Natural killer cell treated with Interleukin-12 subunit alpha and Interleukin-12 subunit beta and Interleukin-15 and Interleukin-18, amount 100 ng/mL, for 72 hours (primary cell): ENCODE measurements at places on chromosomes 2 and 18. TPM values are rescaled to one million over a fixed set of nuclear protein-coding genes. Genes with fewer than 3 reads are reported as not detected.

DNA sequence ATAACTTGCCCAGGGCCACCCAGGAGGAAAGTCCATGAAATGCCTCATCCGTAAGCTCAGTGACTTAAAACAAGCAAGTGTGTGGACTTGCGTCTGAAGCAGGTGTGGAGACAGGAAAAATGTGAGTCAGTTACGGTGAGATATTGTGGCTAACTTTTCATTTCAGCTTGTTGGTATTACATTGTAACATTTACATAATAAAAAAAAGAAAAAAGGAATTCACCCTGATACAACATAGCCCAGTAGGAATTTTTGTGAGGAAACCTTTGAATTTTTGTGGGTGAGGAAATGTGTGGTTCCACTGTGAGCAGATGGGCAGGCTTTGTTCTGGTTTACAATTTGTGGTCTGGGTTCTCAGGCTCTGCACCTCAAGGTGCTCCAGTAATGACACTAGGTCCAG, 33.7 kb upstream of the LYPD6B start:
- H3K27me3 ChIP-seq, result peaks cover 15% of the 10 kb centered on the region
- no peak overlapping the region for H3K27ac ChIP-seq
- H3K4me3 ChIP-seq, result no peak overlapping the region
- H3K4me1 ChIP-seq, result no peaks in the 10 kb centered on the region
- no peak for DNase-seq
- no peaks in the 10 kb centered on the region for H3K36me3 ChIP-seq

GRCh38 chr2:223954401-223954800, 2.9 kb upstream of the MRPL44 start:
- H3K4me1 ChIP-seq, result peaks cover 27% of the 10 kb centered on the region
- no peaks in the 10 kb centered on the region for H3K27me3 ChIP-seq
- no peak for DNase-seq
- no peak overlapping the region for H3K4me3 ChIP-seq
- H3K27ac ChIP-seq, result no peak overlapping the region

Gene CRYGD
- not detected for total RNA-seq

- peak overlapping the region; percentile 86 for H3K4me3 ChIP-seq
- H3K36me3 ChIP-seq, result no peaks in the 10 kb centered on the region
- peaks cover 42% of the 10 kb centered on the region for H3K4me1 ChIP-seq
- H3K27me3 ChIP-seq, result no peaks in the 10 kb centered on the region
- DNase-seq, result no peak
- peak overlapping the region; percentile 97 for H3K27ac ChIP-seq
Measured at GRCh38 chr2:178479758-178480226, 465 bp upstream of the PLEKHA3 start.

GRCh38 chr2:58057707-58058530, 11.3 kb downstream of the VRK2 start:
- no peaks in the 10 kb centered on the region for H3K36me3 ChIP-seq
- no peaks in the 10 kb centered on the region for H3K27me3 ChIP-seq
- H3K4me1 ChIP-seq, result peaks cover 5% of the 10 kb centered on the region
- DNase-seq, result no peak
- H3K27ac ChIP-seq, result no peak overlapping the region

- no peak overlapping the region for H3K4me3 ChIP-seq
- H3K36me3 ChIP-seq, result peaks cover under 1% of the 10 kb centered on the region
- no peak for DNase-seq
- H3K27me3 ChIP-seq, result no peaks in the 10 kb centered on the region
- no peak overlapping the region for H3K27ac ChIP-seq
Measured at GRCh38 chr18:31983976-31984375, 34.6 kb upstream of the RNF125 start.

GRCh38 chr2:118319271-118319684, 231.0 kb downstream of the INSIG2 start:
- no peaks in the 10 kb centered on the region for H3K4me1 ChIP-seq
- peaks cover 79% of the 10 kb centered on the region for H3K27me3 ChIP-seq

DNA sequence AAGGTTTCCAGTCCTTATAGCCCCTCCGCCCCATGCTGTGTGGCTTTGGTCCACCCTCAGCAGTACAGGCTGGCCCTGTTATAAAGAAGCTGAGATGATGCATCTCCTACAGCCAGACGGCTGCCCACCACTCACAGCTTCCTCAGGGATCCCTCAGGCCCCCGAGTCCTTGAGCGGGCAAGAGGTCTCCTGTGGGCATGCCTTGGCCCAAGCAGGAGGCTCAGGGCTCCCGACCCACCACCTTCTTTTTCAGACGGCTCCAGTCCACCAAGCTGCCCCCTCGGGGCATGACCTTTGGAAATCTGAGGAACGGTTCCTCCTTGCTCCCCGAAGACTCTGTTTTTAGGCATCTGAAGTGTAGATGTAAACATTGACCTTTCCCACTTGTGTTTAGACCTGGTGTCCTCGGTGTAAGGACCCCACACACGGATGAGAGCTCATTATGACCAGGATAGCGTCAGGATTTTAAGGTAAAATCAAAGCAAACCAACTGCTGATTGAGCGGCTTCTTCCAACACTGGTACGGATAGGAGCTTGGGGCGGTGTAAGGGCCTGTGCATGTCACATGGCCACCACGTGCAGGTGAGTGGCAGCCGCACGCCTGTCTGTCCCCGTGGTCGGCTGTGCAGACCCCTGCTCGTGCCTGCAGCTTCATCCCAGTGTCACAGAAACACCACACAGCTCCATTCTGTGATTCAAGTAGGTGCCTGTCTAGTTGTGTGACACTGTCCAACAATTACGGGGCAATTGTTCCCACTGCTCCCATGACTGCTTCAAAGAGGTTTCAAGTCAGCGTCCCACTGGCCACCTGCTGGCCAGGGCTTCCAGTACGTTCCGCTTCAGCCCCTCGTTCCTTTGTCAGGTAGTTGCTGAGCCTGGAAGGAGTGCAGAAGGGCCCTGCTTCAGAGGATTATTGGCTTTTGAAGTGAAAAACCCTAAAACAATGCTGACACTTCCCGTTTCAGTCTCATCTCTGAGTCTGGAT, 74.7 kb downstream of the NDUFA10 start:
- H3K36me3 ChIP-seq, result no peaks in the 10 kb centered on the region
- no peak for DNase-seq
- H3K4me3 ChIP-seq, result no peak overlapping the region
- no peak overlapping the region for H3K27ac ChIP-seq
- H3K4me1 ChIP-seq, result peaks cover 2% of the 10 kb centered on the region

Gene SLC35G4
- total RNA-seq, result not detected

DNA sequence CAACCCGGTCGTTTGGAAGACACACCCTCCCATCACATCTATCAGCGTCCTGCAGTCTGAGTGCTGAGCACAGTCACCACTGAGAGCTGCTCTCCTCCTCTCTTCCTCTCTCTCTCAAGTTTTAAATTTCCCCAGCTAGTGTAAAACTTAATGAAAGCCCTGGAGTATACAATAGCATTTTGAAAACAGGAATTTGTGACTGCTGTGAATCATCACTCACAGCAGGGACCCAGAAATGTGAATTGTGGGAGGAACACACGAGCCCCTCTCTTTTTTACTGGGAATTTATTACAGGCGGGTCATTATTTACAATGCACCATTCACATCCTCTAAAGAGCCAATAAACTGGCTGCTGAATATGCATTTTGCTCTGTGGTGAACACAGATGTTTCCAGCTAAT, 185.0 kb upstream of the SMIM21 start:
- no peak overlapping the region for H3K4me3 ChIP-seq
- H3K4me1 ChIP-seq, result no peaks in the 10 kb centered on the region
- DNase-seq, result no peak
- H3K27me3 ChIP-seq, result peaks cover 5% of the 10 kb centered on the region

GRCh38 chr18:63844254-63844653, 43.3 kb upstream of the SERPINB2 start:
- H3K4me1 ChIP-seq, result no peaks in the 10 kb centered on the region
- H3K27ac ChIP-seq, result no peak overlapping the region
- no peak overlapping the region for H3K4me3 ChIP-seq
- no peak for DNase-seq

Gene CYTIP
- total RNA-seq, result 1,319 TPM

- no peak overlapping the region for H3K27ac ChIP-seq
- peaks cover 7% of the 10 kb centered on the region for H3K27me3 ChIP-seq
- no peak for DNase-seq
- H3K4me1 ChIP-seq, result no peaks in the 10 kb centered on the region
Measured at GRCh38 chr2:186718903-186719302, 25.0 kb downstream of the FAM171B start.

Gene GALNT13
- not detected for total RNA-seq

- no peak overlapping the region for H3K27ac ChIP-seq
- DNase-seq, result no peak
- H3K4me1 ChIP-seq, result no peaks in the 10 kb centered on the region
- no peak overlapping the region for H3K4me3 ChIP-seq
- H3K36me3 ChIP-seq, result peaks cover 5% of the 10 kb centered on the region
Measured at GRCh38 chr2:29834624-29835023, 86.8 kb downstream of the ALK start.

GRCh38 chr2:70898363-70899240, 37.1 kb upstream of the ATP6V1B1 start:
- peaks cover 32% of the 10 kb centered on the region for H3K4me1 ChIP-seq
- peak; percentile 49 for DNase-seq
- peaks cover 62% of the 10 kb centered on the region for H3K27me3 ChIP-seq
- peak overlapping the region; percentile 92 for H3K4me3 ChIP-seq
- H3K36me3 ChIP-seq, result peaks cover 4% of the 10 kb centered on the region
- H3K27ac ChIP-seq, result no peak overlapping the region

Gene ITGB6
- total RNA-seq, result not detected

GRCh38 chr18:48945953-48946217, 4.9 kb downstream of the SMAD7 start:
- H3K4me1 ChIP-seq, result peaks cover 68% of the 10 kb centered on the region
- H3K36me3 ChIP-seq, result peaks cover 39% of the 10 kb centered on the region
- H3K27ac ChIP-seq, result peak overlapping the region; percentile 83
- no peaks in the 10 kb centered on the region for H3K27me3 ChIP-seq
- H3K4me3 ChIP-seq, result peak overlapping the region; percentile 96

Gene TUBB6
- 3.7 TPM for total RNA-seq

DNA sequence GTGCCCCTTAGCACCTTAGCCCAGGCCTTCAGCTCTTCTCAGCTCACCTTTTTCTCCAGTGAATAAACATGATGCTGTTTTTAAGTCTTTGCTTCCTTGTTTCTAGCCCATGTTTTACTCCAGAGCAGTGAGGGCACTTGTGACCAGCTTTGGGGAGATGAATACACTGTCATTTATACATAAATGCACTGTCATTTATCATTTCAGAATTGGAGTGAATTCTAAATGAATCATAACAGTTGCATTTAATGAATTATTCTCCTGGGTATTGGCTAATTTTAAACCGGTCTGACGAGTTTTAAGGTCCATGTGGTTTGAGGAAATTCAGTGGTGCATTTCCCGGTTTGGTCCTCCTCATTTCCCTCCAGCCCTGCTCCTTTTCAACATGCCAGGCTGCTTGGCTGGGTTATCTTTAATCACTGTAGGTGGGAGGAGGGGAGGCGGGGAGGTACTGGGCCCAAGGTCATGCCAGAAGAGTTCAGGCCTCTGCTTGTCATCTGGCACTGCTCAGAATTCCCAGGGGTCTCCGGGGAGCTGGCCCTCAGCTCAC, 23.9 kb downstream of the PRKCE start:
- H3K27ac ChIP-seq, result no peak overlapping the region
- H3K27me3 ChIP-seq, result no peaks in the 10 kb centered on the region
- no peaks in the 10 kb centered on the region for H3K36me3 ChIP-seq
- H3K4me1 ChIP-seq, result peaks cover 6% of the 10 kb centered on the region

DNA sequence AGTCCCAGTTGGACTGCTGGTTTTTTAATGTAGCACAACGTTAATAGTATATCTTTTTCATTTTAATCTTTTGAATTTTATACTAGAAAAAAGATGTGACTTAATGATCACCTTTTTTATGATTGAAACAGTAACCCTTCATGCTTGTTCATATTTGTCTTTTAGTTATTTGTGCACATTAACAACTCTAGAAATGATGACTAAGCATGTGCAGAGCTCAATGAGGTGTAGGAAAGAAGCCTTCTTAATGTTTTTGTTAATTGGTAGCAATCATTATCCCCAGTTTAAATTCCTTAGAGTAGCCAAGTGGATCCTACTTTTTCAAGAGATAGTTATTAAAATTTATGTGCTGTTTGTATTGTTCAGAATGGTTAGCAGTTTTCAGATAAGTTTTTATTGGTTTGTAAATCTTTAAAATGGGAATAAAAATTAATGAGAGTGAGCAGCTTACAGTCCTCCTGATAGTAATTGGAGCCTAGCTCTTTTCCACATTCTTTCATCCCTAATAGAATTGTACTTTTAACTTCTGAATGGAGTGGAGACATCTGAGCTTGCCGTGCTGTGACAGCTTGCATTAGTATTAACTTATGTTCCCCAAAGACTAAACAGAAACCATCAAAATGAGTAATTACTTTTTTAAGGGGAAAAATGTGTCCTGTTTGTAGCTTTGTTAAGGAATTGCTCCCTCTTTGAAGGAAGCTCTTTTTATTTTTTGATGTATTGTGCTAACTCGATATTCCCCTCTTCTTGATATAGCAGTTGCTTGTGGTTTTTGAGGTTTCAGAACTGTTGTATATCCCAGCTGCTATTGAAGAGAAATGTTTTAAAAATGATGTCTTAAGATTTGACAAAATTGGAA, 17.3 kb downstream of the PIK3C3 start:
- no peak overlapping the region for H3K27ac ChIP-seq
- H3K4me1 ChIP-seq, result peaks cover 41% of the 10 kb centered on the region
- H3K36me3 ChIP-seq, result peaks cover 11% of the 10 kb centered on the region
- H3K4me3 ChIP-seq, result peak overlapping the region; percentile 36
- DNase-seq, result no peak

DNA sequence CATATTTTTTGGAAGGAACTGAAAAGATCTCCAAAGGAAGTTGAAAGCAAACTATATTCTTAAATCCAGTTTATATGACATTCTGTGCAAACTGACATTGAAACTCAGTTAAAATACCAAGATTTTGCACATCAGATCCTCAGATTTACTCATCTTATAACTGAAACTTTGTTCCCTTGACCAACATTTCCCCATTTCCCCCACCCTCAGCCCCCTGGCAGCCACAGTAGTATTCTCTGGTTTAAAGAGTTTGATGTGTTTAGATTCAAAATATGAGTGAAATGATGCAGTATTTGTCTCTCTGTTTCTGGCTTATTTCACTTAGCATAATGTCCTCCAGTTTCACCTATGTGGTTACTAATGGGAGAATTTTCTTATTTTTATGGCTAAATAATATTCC, 99.2 kb upstream of the ITGA4 start:
- peaks cover 9% of the 10 kb centered on the region for H3K4me1 ChIP-seq
- H3K36me3 ChIP-seq, result no peaks in the 10 kb centered on the region
- peak overlapping the region; percentile 15 for H3K4me3 ChIP-seq
- no peak overlapping the region for H3K27ac ChIP-seq

DNA sequence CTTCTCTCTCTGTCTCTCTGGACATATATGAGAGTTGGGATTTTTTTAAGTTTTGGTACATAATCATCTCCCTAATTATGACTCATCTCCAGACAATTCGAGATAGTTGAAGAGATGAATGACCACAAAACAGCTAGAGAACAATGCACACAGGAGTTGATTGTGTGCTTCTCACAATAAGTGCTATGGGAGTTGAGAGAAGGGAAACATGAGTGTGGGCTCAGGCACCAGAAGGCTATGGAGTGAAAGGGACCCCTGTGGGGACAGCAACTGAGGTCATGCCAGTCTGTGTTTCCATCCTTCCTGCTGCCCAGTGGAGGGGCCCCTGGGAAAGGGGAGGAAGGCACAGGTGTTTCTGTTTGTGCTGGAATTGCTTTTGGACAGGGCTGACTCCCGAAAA, 6.5 kb upstream of the YWHAQ start:
- no peaks in the 10 kb centered on the region for H3K36me3 ChIP-seq
- H3K4me3 ChIP-seq, result peak overlapping the region; percentile 13
- DNase-seq, result no peak
- peaks cover 23% of the 10 kb centered on the region for H3K4me1 ChIP-seq
- H3K27ac ChIP-seq, result peak overlapping the region; percentile 33
